ENCODE measurements at places on chromosomes 1 and 21.

DNA sequence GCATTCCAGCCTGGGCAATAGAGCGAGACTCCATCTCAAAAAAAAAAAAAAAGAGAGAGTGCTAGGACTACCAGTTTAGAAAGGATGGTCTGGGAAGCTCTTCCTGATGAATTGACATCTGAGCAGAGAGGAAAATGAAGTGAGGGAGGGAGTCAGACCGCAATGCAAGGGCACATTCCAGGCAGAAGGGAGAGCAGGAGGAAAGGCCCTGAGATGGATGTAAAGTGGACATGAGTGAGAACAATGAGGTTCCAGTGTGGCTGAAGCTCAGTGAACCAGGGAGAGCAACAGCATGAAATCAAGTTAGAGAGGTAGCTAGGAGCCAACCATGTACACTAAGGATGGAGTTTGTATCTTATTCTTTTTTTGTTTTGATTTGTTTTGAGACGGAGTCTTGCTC lies 55.9 kb upstream of the SPOCD1 start:
- H3K4me3 ChIP-seq = no peak overlapping the region
- no peak for DNase-seq
- no peak overlapping the region for H3K27ac ChIP-seq

- H3K36me3 ChIP-seq = no peaks in the 10 kb centered on the region
- no peaks in the 10 kb centered on the region for H3K27me3 ChIP-seq
- no peak for DNase-seq
- peak overlapping the region; percentile 92 for H3K27ac ChIP-seq
- peaks cover 37% of the 10 kb centered on the region for H3K4me1 ChIP-seq
- H3K4me3 ChIP-seq = no peak overlapping the region
These were observed 18.7 kb downstream of the SMAP2 start for GRCh38 chr1:40392221-40392620.

- H3K4me1 ChIP-seq = no peaks in the 10 kb centered on the region
- no peak for DNase-seq
- H3K4me3 ChIP-seq = no peak overlapping the region
- H3K27me3 ChIP-seq = no peaks in the 10 kb centered on the region
- peaks cover 2% of the 10 kb centered on the region for H3K36me3 ChIP-seq
These were observed 20.7 kb downstream of the SLC66A1 start for GRCh38 chr1:19332832-19333231.

DNA sequence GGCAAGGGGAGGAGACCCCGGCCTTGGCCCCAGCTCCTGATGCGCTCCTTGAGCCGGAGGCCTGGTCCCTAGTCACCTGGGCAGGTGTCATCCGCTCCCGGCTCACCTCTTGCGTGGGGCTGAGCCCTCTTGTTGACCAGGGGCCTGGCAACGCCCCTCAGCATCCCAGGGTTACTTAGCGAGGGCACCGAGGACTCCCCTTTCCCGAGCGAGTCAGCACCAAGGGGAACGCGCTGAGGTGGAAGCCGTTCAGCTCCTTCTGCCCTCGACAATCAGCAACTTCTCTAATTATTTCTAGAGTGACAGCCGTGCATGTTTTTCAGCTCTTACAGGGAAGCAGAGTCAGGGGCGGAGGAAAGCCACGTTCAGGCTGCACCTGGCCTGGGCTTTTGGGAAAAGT lies 522 bp downstream of the SLC45A1 start:
- DNase-seq = no peak
- peak overlapping the region; percentile 43 for H3K4me3 ChIP-seq
- no peaks in the 10 kb centered on the region for H3K36me3 ChIP-seq
- peaks cover 44% of the 10 kb centered on the region for H3K4me1 ChIP-seq

GRCh38 chr1:6298940-6299465 lies 38.1 kb upstream of the GPR153 start:
- H3K4me1 ChIP-seq = no peaks in the 10 kb centered on the region
- H3K27ac ChIP-seq = no peak overlapping the region
- H3K27me3 ChIP-seq = no peaks in the 10 kb centered on the region
- no peak overlapping the region for H3K4me3 ChIP-seq

DNA sequence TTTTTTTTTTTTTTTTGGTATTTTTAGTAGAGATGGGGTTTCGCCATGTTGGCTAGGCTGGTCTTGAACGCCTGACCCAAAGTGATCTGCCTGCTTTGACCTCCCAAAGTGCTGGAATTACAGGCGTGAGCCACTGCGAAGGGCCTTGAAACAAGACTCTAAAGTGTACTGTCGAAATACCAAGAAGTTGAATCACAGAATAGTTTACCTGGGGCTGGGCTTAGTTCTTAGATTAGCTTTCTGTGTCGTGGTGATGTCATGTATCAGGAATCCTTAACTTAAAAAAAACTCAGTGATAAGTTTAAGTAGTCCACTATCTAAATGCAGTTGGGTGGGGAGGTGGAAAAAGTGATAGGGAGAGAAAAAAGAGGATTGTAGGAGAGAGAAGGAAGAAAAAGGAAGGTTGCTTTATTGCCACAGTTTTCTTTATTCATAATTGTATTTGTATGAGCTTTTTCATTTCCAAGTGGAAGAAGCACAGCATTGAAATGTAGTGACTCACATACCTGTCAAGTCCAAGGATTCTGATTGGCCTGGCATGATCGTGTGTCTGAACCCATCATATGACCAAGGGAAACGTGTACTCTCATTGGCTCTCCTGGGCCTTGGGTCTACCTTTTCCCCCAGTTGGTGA lies 13.4 kb downstream of the ITSN1 start:
- H3K4me1 ChIP-seq = peaks cover 42% of the 10 kb centered on the region
- H3K27me3 ChIP-seq = no peaks in the 10 kb centered on the region
- no peak overlapping the region for H3K4me3 ChIP-seq
- peak overlapping the region; percentile 78 for H3K27ac ChIP-seq

DNA sequence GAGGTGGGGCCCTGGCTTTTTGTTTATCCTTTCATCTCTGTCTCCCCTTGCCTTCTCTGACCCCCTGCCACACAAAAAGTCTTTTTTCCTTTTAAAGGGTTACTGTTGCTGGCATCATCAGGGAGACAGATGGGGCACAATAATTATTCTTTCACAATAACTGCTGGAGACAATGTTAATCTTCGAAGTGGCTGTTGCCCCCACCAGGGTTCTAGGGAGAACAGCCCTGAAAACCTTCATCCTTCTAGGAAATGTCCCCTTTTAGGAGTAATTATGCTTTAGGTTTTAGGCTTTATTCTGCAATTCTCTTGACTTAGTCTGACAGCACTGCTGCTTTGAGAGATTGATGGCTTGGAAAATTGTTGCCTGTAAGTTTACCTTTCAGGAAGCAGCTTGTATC lies 150.0 kb downstream of the NOS1AP start:
- no peak overlapping the region for H3K4me3 ChIP-seq
- no peaks in the 10 kb centered on the region for H3K36me3 ChIP-seq
- peaks cover 11% of the 10 kb centered on the region for H3K4me1 ChIP-seq
- H3K27ac ChIP-seq = no peak overlapping the region

GRCh38 chr1:36425791-36426190 lies 24.5 kb downstream of the OSCP1 start:
- H3K36me3 ChIP-seq = no peaks in the 10 kb centered on the region
- DNase-seq = no peak
- no peak overlapping the region for H3K27ac ChIP-seq

DNA sequence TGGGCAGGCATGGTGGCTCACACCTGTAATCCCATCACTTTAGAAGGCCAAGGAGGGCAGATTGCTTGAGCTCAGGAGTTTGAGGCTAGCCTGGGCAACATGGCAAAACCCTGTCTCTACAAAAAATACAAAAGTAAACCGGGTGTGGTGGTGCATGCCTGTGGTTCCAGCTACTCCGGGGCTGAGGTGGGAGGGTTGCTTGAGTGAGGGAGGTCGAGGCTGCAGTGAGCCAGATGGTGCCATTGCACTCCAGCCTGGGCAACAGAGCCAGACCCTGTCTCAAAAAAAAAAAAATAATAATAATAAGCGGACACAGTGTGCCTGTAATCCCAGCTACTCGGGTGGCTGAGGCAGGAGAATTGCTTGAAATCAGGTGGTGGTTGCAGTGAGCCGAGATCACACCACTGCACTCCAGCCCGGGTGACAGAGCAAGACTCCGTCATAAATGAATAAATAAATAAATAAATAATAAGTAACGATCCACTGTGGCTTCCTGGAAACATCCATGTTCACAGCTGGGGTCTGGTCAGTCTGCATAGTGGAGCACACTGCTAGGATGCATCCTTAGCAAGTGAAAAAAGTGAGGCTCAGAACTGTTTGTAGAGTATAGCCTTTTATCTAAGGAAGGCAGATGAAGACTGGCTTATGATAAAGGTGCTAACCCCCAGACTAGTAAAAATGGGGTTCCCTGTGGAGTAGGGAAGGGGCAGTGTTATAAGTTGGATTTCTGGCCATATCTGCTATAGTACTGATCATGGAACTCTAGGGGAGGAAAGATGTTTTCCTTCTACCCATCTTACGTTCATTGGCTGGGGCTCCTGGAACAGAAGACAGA lies 15.7 kb downstream of the PKNOX1 start:
- no peak overlapping the region for H3K4me3 ChIP-seq
- no peak overlapping the region for H3K27ac ChIP-seq
- H3K27me3 ChIP-seq = no peaks in the 10 kb centered on the region
- H3K4me1 ChIP-seq = peaks cover 2% of the 10 kb centered on the region

- peaks cover 16% of the 10 kb centered on the region for H3K4me1 ChIP-seq
- no peak overlapping the region for H3K27ac ChIP-seq
- no peaks in the 10 kb centered on the region for H3K27me3 ChIP-seq
- no peak overlapping the region for H3K4me3 ChIP-seq
These were observed 3.3 kb downstream of the PLK3 start for GRCh38 chr1:44803312-44804095.

GRCh38 chr1:208254862-208255261 lies 10.7 kb upstream of the PLXNA2 start:
- H3K27me3 ChIP-seq = peaks cover 21% of the 10 kb centered on the region
- no peak overlapping the region for H3K27ac ChIP-seq
- DNase-seq = no peak
- H3K4me1 ChIP-seq = no peaks in the 10 kb centered on the region
- no peak overlapping the region for H3K4me3 ChIP-seq
- no peaks in the 10 kb centered on the region for H3K36me3 ChIP-seq

- H3K4me3 ChIP-seq = peak overlapping the region; percentile 96
- H3K36me3 ChIP-seq = no peaks in the 10 kb centered on the region
- no peaks in the 10 kb centered on the region for H3K27me3 ChIP-seq
- peak overlapping the region; percentile 95 for H3K27ac ChIP-seq
- DNase-seq = peak; percentile 57
These were observed 558 bp upstream of the BTG3 start for GRCh38 chr21:17613242-17613676.

- H3K4me3 ChIP-seq = no peak overlapping the region
- H3K4me1 ChIP-seq = peaks cover 2% of the 10 kb centered on the region
- no peak for DNase-seq
These were observed 24.2 kb upstream of the CDC14A start for GRCh38 chr1:100328133-100328532.

GRCh38 chr1:162916407-162916806 lies 55.4 kb upstream of the CCDC190 start:
- no peaks in the 10 kb centered on the region for H3K36me3 ChIP-seq
- H3K27ac ChIP-seq = no peak overlapping the region
- no peak overlapping the region for H3K4me3 ChIP-seq

DNA sequence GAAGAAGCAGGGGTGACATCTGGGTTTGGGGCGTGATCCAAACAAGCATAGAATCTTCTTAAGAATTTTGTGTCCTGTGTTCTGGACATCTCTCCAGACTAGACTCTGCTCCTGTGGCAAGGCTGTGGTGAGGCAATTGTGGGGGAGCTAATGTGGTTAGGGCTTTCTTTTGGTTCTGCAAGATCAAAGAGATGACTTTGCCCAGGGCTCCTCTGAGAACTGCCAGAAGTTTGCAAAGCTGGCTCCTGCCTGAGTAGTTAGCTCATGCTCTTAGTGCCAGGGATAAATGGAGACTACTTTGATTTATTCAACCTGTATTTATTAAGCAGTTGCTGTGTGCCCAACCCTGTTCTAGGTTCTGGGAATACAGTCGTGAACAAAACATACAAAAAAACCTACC lies 34.0 kb upstream of the CRNN start:
- H3K4me1 ChIP-seq = no peaks in the 10 kb centered on the region
- no peak overlapping the region for H3K4me3 ChIP-seq
- DNase-seq = no peak
- H3K27ac ChIP-seq = no peak overlapping the region

- H3K36me3 ChIP-seq = no peaks in the 10 kb centered on the region
- no peaks in the 10 kb centered on the region for H3K27me3 ChIP-seq
- H3K4me1 ChIP-seq = no peaks in the 10 kb centered on the region
- no peak for DNase-seq
These were observed 78.4 kb downstream of the AK5 start for GRCh38 chr1:77360256-77360655.

GRCh38 chr1:61491497-61491896 lies 233.4 kb downstream of the TM2D1 start:
- H3K4me3 ChIP-seq = no peak overlapping the region
- no peak for DNase-seq
- H3K27ac ChIP-seq = no peak overlapping the region

DNA sequence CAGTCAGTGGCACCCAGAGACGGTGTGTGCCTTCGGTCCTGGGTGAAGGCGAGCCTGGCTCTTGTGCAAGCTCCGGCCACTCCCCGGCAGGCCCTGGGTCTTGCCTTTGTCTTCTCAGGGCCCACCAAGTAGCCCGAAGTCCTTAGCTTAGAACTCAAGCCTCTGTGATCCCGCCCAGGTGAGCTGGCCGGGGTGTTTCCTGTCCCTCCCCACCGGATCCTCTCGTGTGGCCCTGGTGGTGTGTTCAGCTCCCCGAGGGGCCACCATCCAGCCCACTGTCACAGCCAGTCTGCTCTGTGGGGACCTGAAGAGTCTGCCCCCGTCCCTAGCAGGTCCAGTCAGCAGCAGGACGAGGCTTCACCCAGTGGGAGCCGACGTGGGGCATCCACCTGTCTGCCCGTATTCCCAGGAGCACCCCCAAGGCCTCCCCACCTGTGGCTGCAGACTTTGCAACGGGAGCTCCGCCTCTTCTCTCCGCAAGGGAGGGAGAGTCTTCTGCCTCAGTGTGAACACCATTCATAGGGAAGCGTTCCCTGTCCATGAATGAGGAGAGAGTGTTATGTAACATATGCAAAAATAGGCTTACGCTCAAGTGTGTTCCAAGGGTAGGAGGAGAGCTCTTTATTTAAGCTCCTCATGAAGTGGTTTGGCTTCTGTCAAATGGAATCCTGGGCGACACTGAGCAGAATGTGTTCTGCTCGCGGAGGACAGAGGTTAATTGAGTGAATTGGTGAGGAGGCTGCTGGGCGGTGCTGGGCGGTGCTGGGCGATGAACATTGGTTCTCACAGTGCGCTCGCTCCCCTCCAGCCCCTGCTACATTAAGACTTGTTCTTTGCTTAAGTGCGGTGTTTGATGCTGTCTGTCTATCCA lies 108.9 kb downstream of the CRYAA start:
- no peaks in the 10 kb centered on the region for H3K4me1 ChIP-seq
- H3K27ac ChIP-seq = no peak overlapping the region
- DNase-seq = peak; percentile 52
- H3K36me3 ChIP-seq = no peaks in the 10 kb centered on the region
- peaks cover 8% of the 10 kb centered on the region for H3K27me3 ChIP-seq
- H3K4me3 ChIP-seq = no peak overlapping the region

All from small intestine (tissue), 16 donors.